ENCODE measurements at places on chromosomes 16 and 17.

- DNase-seq, result no peak
These were observed 14.2 kb downstream of the LGALS3BP start for GRCh38 chr17:78965491-78965924.

- DNase-seq, result no peak
These were observed 259.4 kb downstream of the CDH13 start for GRCh38 chr16:82886146-82886545.

- DNase-seq, result no peak
These were observed 1.1 kb upstream of the TRPV3 start for GRCh38 chr17:3558603-3559269.

DNA sequence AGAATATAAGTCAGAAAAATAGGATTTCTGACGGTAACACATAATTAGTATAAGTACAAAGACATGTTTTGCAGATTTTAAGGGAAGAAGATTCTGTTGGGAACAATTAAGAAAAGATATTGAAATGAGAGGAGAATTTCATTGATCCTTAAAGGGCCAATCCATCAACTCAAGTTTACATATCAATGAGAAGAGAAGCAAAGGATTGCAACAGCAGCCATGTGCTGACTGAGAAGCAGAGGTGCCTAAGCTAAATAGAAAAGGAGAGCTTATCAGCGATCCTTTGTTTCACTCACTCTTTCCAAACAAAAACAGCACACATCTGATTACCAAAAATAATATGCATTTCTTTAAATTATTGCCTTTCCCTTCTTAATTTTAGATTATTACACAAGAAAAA lies 94.6 kb downstream of the ITFG1 start:
- no peak for DNase-seq

DNA sequence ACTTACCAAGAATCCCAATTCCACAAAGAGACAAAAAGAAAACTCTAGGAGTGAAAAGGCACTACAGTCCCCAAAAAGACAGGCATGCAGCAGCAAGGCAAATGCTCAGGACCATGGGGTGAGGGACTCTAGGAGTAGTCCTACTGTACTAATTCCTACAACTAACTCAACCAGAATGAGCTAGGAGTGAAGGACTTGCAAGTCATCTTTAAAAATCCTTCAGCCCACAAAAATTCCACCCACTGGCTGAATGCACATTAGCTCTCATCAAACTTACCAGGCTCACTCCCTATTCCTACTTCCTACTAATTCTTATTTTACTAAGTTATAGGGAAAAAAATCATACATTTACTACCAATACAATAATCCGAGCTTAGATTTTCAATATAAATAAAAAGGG lies 141.7 kb upstream of the C17orf78 start:
- no peak for DNase-seq

- DNase-seq, result no peak
These were observed 14.9 kb upstream of the TBX21 start for GRCh38 chr17:47717979-47718621.

- DNase-seq, result no peak
These were observed 32.1 kb downstream of the USP43 start for GRCh38 chr17:9677411-9677810.

DNA sequence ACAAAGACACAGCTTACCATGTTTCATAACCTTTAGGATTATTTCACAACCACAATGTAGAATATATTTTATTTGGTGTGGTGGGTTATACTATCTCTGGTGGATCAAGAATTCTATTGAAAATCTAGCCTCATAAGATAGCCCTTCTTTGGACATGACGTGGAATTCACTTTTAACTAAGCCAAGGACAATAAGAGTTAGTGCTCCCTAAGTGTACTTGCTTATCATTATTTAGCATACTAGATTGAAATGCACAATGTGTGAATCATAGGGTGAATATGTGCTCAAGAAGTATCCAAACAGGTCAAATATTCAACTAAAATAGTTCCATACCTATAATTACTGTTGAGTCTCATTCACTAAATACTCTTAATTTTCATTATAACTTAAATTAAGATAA lies 1179.5 kb upstream of the GOT2 start:
- DNase-seq, result no peak

DNA sequence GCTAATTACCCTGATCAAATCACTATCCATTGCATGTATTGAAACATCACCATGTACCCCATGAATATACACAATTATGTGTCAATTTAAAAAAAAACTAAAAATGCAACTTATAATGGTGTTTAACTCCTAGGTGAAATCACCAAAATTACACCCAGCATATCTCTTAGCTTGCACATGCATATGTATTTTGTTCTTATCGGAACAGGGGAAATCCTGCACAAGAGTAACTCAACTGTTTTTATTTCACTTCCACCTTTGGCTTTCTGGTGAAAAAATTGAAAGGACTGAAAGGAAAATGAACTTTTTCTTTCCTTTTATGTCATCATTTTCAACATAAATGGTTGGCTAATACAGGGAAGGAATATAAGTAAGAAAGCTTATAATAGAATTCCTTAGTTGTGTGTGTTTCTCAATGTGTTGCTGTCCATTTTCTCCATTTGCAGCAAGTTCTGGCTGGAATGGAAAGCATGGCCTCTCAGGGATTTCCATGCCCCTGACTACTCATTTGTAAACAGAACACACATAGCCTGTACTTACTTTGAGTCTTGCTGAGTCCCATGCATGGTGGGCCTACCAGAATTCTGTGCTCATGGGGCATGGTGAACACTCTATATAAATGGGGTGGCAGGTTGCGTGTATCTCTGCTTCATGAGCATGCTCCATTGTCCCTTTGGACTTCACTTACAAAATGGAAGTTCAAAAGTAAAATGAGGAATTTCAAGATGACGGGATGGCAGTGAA lies 462.0 kb downstream of the HS3ST3B1 start:
- no peak for DNase-seq

Measured in stimulated activated CD8-positive, alpha-beta memory T cell treated with anti-CD3 and anti-CD28 coated beads, Interleukin-2, amount 100 ng/mL, for 1 hour (primary cell).